ENCODE measurements at places on chromosomes 1 and 21.

DNA sequence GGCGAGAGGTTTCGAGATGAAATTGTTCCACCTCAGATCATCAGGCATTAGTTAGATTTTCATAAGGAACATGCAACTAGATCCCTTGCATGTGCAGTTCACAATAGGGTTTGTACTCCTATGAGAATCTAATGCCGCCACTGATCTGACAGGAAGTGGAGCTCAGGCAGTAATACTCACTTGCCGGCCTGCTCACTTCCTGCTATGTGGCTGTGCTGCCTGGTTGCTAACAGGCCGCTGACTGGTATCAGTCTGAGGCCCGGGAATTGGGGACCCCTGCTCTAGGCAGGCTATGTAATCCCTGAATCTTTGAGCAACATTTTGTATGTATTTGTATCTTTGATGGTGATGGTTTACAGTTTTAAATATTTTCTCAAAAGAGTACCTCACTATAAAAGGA is 32.5 kb downstream of the XKR8 start:
- DNase-seq, result no peak

GRCh38 chr1:115308969-115309368 is 29.1 kb downstream of the NGF start:
- no peak for DNase-seq

GRCh38 chr1:11187494-11187893 is 1.7 kb upstream of the ANGPTL7 start:
- no peak for DNase-seq

DNA sequence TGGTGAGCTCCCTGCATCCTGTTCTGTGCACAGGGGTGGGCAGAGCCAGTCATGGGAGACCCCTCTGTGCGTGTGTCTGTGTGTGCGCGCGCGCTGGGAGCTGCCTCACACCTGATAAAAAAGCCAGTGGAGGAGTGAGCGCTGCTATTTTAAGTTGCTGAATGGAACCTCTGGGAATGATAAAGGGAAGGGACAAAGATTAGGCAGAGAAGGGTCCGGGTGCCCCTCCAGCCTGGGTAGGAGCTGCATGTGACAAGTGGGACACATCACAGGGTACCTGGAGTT is 847 bp downstream of the ADORA1 start:
- DNase-seq, result no peak

GRCh38 chr1:95069710-95070093 is 3.0 kb downstream of the ALG14 start:
- DNase-seq, result no peak

- no peak for DNase-seq
Observed at GRCh38 chr1:22600071-22600816, 36.2 kb upstream of the C1QA start.

Data from kidney glomerular epithelial cell (primary cell).